ENCODE measurements at places on chromosomes 11 and 22.
A peak's percentile ranks its signal among the peaks of the same experiment; 100 is the strongest.

- DNase-seq, result no peak
Measured at GRCh38 chr11:91585035-91585801, 639.4 kb upstream of the FAT3 start.

DNA sequence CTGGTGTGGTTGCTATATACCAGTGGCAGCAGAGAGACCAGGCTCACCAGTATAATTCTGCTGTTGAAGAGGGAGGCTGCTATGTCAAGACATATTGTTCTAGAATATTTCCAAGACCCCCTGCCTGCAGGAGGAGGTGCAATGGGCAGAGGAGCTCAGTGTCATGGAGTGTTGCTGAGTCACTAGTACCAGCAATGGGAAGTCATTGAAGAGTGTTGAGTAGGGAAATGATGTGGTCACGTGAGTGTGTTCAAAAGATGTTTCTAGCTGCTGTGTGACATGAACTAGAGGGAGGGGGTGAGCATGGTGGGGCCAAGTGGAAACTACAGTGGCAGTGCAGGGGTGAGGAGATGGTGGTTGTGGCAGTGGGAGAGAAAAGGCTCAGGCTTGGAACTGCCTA lies 76.3 kb upstream of the BIRC3 start:
- DNase-seq, result no peak

DNA sequence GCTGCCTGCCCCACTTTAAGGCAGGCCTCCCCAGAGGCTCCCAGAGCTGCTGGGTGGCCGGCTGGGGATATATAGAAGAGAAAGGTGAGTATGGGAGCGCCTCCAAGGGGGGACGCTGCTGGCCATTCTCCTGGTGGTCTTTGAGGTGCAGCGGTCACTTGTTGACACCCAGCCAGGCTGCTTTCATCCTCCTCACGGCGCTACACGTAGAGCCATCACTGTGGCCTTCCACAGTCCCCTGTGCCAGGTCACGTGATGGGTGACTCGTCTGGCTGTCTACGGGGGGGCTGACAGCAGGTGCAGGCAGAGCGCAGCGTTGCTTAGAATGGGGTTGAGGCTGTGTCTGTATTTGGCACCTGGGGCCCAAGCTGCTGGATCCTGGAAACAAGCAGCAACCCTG lies 1.9 kb downstream of the ACR start:
- DNase-seq, result no peak

- DNase-seq, result peak; percentile 2
Measured at GRCh38 chr11:101860696-101861427, 53.9 kb upstream of the CEP126 start.

GRCh38 chr11:45096636-45097035 lies 49.8 kb upstream of the PRDM11 start:
- no peak for DNase-seq

DNA sequence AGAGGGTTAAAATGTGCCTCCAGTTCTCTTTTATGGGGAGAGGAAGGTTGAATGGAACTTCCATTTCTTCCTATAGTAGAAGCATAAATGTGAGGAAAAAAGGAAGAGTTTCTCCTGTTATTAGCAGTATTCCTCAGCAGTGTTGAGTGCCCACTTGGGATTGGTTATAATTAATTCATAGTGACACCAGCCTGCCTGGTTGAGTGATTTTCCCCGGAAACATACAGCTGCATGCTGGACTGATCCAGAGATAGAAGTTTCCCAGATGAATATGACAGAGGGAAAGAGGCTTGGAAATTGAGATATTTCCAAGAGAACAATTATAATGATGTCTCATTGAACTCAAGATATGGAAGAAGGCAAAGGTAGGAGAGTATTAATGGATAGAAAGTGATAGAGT lies 28.3 kb downstream of the RAB39A start:
- DNase-seq, result no peak

DNA sequence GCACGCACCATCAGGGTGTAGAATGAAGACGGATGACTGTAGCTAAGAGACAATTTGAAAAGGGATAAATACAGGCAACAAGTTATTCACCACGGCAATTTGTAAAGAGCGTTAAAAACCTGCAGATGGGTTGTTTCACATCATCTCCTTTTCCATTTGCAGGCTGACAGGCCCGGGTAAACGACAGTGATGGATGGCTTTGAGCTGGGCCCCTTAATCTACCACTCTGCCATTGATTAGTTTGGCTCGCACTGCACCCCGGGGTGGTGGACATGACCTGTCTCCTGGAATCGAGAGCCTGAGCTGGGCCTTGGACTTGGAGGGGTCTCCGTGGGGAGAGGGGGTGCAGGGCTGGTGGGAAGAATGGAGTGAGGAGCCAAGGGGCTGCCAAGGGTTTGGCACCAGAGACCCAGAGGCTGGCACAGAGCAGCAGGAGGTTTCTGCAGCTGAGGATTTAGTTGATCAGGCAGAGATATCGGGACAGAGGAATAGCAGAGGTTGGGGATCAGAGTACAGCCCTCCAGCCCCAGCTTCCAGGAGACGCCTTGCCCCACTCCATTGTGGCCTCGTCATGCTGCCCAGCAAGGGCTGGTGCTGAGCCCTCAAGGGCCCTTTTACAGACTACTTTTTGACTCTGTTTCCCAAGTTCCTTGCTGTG lies 110.6 kb upstream of the NECTIN1 start:
- DNase-seq, result no peak

DNA sequence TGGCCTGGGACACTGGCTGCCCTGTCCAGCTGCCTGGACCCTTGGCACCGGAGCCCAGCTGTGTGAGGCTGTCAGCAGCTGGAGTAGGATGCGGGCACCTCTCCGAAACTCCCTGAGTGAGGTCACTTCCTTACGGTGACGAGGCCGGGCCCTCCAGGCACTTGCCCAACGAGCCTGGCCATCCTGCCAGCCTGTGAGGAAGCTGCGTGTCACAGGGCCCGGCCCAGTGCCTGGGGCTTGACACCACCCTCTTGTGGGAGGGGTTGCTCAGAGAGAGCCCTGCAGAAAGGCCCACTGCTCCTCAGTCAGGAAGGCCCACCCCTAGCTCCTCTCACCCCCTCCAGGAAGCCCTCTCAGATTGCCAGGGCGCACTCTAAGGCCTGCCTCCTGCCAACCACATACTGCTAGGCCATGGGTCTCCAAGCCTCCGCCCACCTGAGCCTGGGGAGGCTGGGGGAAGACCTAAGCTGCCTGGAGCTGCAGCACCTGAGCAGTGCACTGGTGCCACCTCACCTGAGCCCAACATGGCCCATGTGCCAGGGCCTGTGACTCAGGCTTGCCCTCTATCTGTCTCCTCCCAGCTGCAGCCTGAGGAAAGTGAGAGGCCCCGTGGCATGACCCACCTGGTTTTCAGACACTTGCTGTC lies 4.3 kb upstream of the PHLDA2 start:
- DNase-seq, result no peak

GRCh38 chr11:91023731-91024130 lies 800.9 kb upstream of the CHORDC1 start:
- DNase-seq, result no peak

GRCh38 chr11:97140885-97141494 lies 751.2 kb downstream of the JRKL start:
- no peak for DNase-seq

- no peak for DNase-seq
Measured at GRCh38 chr11:645536-645935, 8.5 kb downstream of the DRD4 start.

- DNase-seq, result no peak
Measured at GRCh38 chr22:49693416-49693815, 134.3 kb downstream of the BRD1 start.

DNA sequence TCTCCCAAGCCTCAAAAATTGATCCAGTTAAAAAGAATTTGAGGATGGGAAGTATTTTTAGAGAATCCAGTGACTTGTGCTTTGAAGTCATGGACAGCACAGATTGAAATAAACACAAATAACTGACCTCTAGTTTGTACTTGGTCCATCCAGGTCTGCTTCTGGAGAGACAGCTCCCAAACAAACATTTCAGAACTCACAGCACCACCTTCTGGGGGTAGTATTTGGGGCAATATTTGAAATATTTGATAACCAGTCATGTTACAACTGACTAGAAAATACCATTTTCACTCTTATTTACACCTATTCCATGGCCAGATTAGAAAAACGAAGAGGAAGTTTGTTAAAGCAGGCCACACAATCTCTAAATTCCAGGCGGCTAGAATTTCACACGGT lies 56.2 kb downstream of the CTSC start:
- no peak for DNase-seq

GRCh38 chr11:74570266-74571061 lies 21.9 kb upstream of the POLD3 start:
- no peak for DNase-seq

- no peak for DNase-seq
Measured at GRCh38 chr11:33375688-33376311, 118.6 kb downstream of the HIPK3 start.

DNA sequence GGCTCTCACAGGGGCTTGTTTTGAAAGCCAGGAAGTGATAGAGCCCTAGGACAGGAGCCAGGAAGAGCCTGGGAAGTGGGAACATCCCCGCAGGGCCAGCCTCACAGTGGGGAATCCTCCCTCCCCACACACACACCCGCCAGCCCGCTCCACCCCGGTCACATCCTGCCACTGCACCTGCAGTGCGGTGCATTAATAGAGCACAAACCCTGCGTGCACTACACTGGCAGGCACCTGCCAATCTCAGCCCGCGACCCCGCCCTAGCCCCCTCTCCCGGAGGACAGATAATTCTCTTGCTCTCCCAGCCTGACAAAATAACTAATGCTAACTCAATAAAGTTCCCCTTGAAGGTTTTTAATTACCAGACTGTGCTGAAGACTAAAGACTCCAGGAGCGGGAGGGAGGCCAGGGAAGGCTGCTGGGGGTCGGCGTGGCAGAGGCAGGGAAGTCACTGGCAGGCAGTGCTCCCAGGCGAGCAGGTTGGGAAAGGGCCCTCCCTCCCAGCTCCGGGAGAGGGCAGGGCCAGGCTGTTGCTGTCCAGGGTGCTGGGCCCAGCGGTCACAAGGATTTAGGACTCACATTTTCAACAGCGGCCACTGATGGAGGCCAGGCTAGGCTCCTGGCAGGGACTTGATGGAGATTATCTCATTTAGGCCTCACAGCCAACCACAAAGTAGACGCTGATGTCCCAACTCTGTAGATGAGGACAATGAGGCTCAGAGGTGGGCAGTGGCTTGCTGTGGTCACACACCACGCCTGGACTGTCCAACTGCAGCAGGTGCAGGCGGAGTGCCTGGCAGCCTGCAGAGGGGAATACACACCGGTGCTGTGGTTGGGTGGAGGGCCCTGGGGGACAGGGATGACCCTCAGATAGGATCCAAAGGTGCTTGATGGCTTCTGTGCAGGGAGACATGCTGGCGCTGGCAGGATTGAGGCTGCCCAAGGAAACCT lies 23.9 kb upstream of the TCF20 start:
- no peak for DNase-seq

Data from stimulated activated CD8-positive, alpha-beta memory T cell treated with anti-CD3 and anti-CD28 coated beads, Interleukin-2, amount 100 ng/mL, for 1 hour (primary cell).